Activated B cell treated with CpG ODN at 0.5 μM for 24 hours (primary cell): ENCODE measurements at places on chromosomes 3 and 15.

GRCh38 chr15:93479715-93480114 is 390.7 kb upstream of the RGMA start:
- DNase-seq: no peak

GRCh38 chr15:101371519-101371918 is 76.5 kb upstream of the SNRPA1 start:
- DNase-seq: no peak

DNA sequence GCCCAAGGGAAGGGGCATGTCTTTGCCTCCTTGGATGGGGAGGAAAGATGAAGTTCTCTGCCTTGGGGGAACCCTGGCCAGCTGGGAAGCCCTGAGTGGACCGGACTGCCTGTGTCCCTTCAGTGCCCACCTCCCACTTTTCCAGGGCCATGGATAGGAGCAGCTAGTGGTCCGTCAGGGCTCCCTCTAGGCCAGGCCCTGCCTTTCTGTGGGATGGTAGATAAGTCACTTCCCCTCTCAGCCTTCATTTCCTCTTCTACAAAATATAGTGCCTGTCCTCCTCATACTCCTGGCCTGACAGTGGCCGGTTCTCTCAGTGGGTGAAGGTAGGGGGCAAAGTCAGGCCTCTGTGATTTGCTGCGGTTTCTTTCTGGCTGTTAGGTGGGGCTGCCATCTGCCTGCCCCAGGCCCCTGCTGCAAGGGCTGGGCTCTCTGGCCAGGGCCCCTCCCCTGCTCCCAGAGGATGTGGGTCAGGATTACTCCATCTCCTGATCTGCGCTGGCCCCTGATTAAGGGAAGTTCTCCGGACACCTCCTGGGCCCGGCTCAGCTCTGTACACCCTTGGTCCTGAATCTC is 1.4 kb downstream of the PLEKHO2 start:
- DNase-seq: no peak

- no peak for DNase-seq
These were observed 75.0 kb upstream of the VEPH1 start for GRCh38 chr3:157578181-157578580.

GRCh38 chr3:67578416-67578815 is 76.0 kb downstream of the SUCLG2 start:
- no peak for DNase-seq

- DNase-seq: no peak
These were observed 81.5 kb downstream of the DIPK2A start for GRCh38 chr3:144053121-144053520.

GRCh38 chr15:80823995-80824394 is 44.8 kb downstream of the CEMIP start:
- peak; percentile 25 for DNase-seq

- no peak for DNase-seq
These were observed 27.6 kb downstream of the FAM3D start for GRCh38 chr3:58639001-58639400.

- no peak for DNase-seq
These were observed 44.8 kb downstream of the GATM start for GRCh38 chr15:45333550-45333949.

GRCh38 chr3:5181469-5182141 is 5.9 kb upstream of the EDEM1 start:
- DNase-seq: no peak

DNA sequence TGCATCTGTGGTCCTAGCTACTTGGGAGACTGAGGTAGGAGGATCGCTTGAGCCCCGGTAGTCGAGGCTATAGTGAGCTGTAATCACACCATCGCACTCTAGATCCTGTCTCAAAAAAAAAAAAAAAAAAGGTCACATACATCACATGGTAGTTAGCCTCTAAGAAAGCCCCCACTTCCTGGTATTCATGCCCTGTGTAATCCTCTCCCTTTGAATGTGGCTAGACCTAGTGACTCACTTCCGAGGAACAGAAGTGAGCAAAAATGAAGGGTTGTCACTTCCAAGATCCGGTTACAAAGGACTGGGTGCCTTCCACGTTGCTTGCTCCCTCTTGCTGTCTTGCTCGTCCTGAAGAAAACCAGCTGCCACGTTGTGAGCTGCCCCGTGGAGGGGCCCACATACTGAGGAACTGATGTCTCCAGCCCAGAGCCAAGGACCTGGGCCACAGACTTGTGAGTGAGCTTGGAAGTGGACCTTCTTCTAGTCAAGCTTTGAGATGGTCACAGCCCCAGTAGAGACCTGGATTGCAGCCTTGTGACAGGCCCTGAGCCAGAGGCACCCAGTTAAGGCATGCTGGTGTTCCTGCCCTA is 12.6 kb upstream of the LCTL start:
- no peak for DNase-seq

DNA sequence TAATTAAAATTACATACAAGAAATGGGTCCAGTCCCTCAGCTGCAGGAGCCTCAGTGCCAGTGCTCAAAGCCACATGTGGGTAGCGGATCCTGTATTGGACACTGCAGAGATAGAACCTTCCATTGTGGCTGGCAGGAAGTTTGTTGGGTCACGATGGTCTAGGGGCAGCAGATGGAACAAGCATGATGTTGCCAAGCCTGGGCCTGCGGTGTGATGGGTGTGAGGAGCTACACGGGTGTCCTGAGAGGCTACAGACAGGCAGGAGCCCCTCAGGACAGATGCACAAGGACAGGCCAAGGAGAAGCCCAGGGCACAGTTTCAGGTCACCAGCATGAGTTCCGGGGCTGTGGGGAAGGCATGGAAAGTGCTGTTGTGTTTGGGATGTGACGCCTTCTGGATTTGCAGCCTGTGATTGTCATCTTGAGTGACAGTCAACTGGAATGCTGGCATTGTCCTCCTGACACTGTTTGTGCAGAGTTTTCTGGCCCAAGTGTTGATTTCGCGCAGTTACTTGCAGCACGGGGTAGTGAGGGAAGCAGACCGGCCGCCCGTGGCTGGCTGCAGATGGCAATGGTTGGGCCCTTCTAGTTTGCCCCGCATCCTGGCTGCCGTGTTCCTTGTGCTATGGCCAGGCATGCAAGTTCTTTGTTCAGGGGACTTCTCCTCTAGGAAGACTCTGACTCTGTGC is 177.1 kb downstream of the NSMCE3 start:
- no peak for DNase-seq

DNA sequence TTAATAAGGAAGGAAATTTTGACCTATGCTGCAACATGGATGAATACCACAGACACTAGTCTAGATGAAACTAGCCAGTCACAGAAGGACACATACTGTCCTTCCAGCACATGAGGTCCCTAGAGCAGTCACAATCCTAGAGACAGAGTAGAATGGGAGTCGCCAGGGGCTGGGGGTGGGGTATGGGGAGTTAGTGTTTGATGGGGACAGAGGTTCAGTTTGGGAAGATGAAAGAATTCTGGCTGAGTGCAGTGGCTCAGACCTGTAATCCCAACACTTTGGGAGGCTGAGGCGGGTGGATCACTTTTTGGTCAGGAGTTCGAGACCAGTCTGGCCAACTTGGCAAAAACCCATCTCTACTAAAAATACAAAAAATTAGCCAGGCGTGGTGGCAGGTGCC is 99.2 kb downstream of the TPRA1 start:
- DNase-seq: no peak

GRCh38 chr3:189232790-189233189 is 61.0 kb downstream of the TPRG1 start:
- no peak for DNase-seq

DNA sequence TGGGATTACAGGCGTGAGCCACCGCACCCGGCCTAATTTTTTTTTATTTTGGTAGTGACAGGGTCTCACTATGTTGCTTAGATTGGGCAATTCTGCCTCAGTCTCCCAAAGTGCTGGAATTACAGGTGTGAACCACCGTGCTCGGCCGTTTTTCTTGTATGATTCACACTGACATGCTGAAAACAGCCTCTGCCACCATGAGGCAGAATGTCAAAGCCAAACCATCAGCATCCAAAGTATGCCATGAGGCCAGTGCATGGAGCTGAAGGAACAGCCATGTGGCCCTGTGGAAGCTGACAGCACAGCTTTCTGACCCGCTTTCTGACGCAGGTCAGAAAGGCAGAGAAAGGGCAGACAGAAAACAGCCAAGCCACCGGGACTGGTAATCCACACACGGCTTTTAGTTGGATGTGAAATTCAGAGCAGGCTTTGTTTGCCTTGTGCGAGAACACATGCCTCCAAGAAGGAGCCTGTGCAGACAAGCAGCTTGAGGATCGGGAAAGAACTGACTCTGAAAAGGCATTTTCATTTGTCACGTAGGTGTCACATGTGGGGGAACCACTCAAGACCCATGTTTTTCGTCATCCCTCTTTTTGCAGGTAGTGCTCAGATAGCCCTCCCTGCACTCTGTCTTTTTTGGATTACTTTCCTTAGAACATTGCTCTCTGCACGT is 25.1 kb downstream of the XYLB start:
- no peak for DNase-seq

DNA sequence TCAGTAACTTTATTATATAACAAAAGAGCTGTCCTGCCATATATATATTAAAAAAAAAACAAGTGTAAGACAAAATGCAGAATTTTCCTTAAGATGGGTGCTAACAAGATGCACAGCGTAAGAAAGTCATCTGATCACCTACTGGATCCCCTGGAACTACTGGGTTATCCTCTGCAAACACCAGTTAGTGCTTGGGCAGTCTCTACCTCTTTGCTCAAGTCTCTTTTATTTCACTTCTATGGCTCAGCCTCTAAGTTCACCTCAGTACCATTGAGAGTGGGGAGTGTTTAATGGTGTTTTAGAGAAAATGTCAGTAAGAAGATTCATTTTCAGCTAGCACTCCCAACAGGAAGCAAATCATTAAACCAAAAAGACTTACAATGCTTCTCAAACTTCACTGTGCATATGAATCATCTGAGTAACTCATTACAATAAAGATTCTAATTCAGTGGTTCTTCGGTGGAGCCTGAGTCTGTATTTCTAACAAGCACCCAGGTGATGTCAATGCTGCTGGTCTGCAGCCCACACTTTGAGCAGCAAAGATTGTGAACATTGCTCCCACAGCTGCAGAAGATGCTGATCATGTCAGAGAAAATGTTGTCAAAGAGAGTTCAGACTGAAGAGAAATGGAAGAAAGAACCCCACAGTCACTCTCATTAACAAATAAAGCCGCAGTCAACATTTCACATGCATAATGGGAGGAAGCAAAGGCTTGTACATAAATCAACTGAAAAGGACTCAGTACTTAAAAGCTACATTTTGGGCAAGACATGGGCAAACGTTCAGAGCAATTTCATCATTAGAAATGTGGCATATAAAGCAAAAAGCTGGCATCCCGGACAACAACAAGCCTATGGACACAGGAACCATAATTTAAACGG is 227.1 kb upstream of the ATP11B start:
- no peak for DNase-seq

DNA sequence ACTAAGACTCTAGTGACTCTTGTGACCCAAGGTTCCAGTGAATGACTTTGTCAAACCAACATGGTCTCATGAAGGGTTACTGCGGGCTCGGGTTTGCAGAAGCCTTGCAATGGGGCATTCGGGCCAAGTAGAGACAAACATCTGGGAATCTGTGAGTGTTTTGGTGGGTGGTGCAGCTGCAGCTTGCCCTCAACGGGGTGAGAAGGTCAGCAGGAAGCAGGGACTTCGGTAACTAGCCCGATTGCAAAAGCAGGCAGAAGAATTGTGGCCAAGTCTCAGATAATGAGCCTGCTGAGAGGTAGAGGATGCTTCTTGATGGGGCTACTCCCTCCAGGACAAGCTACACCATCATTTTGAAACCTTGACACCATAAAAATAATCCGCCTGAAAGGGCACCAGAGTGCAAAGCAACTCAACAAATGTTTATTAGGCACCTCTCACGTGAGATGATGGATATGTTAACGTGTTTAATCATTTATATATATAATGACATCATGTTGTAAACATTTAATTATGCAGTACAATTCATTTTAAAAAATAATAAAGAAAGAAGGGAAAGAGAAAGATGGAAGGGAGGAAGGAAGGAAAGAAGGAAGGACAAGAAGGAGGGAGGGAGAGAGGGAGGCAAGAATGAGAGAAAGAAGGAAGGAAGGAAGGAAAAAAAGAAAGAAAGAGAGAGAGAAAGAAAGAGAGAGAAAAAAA is 263.9 kb upstream of the IGF1R start:
- no peak for DNase-seq

DNA sequence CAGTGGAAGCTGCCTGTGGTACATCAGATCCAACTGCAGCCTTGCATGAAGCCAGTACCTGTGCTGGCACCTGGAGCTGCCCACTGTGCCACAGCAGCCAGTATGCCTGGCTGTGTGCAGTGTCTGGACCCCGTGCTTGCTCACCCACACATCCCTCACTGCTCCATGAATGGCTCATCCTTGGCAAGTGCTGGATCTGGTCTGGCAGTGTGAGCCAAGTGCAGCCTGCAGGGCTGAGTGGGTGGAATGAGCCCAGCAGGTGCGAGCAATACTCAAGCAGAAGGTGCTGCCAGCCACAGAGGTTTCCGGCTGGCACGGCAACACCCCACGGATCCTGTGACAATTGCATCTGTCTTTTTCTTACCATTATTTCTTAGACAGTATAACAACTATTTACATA is 488.2 kb upstream of the ROBO2 start:
- no peak for DNase-seq

DNA sequence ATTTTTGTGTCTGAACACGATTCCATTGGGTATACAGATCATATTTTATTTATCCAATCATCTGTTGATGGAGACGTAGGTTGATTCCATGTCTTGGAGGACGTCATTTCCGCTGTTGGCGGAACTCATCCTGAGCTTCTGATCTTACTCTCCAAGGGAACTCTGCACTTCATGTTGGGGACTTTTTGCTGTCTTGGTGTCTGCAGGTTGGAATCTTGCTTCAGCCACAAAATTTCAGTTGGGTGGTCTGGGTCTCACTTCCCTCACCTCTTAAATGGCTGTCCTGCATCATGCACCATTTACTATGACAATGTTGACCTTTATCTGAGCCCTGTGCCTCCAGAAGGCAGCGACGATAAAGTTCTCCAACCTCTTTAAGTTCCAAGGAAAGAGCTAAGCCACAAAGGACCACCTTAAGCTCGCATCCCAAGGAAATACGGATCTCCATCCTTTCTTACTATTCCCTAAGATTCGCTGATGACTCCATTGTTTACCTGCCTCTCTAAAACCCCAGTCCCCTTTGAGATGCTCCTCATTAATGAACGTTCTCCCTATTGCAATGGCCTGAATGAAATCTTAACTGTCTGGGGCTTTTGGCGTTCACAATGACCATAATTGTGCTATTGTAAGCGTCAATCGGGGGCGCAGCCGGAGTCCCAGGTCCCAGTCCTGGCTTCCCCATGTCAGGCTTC is 23.1 kb upstream of the RNU6-1 start:
- no peak for DNase-seq

- no peak for DNase-seq
These were observed 119.5 kb upstream of the MDFIC2 start for GRCh38 chr3:70431911-70432310.

- DNase-seq: peak; percentile 31
These were observed 582 bp upstream of the SLCO3A1 start for GRCh38 chr15:91852741-91853510.

DNA sequence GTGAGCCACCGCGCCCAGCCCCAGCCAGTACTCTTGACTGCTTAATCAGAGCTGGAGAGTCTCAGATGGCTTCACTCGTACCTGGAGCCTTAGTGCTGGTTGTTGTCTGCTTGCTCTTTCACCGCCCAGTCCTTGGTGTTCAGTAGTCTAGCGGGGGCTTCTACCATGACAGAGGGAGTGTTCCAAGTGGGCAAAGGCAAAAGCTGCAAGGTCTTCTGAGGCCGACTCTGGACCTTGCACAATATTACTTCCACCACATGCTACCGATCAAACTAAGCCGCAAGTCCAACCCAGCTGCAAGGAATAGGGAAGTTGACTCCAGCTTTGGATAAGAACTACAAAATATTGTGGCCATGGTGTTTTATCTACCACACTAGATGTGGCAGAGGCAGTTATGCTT is 6.6 kb downstream of the PARL start:
- no peak for DNase-seq
